ENCODE measurements at places on chromosomes 3 and 15.

DNA sequence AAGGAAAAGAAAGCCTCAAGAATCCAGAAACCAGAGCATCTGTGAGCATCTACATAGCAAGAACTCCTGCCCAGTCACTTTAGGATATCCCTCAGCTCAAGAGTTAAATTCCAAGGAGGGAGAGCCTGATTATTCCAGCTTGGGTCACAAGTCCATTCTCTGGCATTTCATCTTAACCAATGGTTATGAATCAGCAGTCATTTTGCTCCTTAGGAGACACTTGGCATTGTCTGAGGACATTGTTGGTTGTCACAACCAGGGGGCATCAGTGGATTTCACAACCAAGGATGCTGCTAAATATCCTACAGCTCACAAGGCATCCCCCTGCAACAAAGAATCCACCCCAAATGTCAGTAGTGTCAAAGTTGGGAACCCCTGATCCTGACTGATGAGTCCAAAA lies 51.0 kb upstream of the LMCD1 start:
- no peak for DNase-seq

DNA sequence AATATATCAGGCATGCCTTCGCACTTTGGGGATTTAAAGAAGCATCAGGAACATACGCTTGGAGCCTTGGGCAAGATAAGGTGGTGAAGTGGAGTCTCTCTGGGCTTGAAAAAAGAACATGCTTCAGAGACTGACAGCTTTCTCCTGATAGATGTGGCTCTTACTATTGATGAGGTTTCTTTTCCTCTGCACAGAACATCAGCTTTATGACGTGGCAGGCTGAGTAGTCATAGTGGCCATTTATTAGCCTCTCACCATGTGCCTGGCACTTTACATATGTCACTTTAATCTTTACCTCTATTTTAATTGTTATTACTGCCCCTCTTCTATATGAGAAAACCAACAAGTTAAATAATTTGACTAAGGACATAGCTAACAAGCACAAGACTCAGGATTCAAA lies 19.0 kb upstream of the LRRC58 start:
- no peak for DNase-seq

GRCh38 chr3:185041540-185041939 lies 111.3 kb downstream of the C3orf70 start:
- no peak for DNase-seq

- DNase-seq, result no peak
These were observed 28.5 kb upstream of the PDE8A start for GRCh38 chr15:84953136-84953535.

- no peak for DNase-seq
These were observed 271.2 kb upstream of the CTDSPL start for GRCh38 chr3:37590328-37591079.

DNA sequence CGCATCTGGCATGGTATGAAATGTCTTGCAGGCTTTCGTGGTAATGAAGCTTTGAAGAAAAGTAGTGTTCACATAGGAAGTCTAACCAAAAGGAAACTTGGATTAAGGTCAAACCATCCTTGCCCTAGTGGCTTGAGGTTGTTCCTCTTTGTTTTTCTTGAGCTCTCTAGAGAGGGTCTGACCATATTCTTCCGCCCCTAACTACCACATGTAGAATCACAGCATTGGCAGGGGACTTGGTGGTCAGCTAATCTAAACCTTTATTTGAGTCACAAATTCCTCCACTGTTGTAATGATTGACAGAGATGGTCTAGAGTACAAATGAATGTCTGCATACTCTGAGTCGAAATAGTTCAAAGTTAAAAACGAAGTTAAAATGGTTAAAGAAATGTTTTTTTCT lies 39.1 kb upstream of the PHLDB2 start:
- no peak for DNase-seq

GRCh38 chr3:11159421-11159904 lies 5.2 kb downstream of the HRH1 start:
- peak; percentile 4 for DNase-seq

DNA sequence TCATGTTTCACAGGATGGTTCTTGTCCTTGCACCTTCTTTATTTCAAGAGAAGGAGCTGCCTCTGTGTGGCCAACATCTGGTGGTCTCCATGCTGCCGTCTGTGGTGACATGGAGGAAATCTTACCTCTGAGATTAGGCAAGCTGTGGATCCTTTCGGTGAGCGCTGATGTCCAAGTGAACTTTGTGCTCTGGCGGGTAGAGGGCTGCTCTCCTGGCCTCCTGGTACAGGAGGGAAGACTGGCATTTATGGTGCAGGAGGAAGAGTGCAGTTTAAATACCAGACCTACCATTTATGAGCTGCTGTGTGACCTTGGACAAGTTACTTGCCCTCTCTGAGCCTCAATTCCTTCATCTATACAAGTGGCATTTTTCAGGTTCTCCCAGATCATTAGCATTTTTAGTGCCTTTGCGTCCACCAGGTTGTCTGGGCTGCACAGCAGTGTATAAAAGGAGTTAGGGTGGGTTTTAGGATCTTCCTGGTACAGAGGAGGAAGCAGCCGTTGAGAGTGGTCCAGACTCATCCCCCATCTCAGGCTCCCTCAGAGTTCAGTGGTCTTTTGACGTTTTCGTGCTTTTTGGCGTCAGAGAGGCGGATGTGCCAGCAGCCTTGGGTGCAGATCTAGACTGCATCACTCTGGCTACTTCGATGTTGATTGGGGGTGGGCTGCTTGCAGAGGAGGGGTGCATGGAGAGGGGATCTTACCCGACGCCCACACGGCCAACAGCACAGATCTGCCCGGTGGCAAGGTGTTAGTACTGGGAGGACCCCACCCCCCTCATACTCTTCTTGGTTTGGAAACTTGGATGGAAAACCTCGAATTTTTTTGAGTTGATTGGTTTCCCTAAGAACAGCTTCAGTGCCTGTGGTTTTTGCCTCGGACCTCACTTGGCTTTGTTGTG lies 162.2 kb downstream of the ITPR1 start:
- DNase-seq, result no peak

DNA sequence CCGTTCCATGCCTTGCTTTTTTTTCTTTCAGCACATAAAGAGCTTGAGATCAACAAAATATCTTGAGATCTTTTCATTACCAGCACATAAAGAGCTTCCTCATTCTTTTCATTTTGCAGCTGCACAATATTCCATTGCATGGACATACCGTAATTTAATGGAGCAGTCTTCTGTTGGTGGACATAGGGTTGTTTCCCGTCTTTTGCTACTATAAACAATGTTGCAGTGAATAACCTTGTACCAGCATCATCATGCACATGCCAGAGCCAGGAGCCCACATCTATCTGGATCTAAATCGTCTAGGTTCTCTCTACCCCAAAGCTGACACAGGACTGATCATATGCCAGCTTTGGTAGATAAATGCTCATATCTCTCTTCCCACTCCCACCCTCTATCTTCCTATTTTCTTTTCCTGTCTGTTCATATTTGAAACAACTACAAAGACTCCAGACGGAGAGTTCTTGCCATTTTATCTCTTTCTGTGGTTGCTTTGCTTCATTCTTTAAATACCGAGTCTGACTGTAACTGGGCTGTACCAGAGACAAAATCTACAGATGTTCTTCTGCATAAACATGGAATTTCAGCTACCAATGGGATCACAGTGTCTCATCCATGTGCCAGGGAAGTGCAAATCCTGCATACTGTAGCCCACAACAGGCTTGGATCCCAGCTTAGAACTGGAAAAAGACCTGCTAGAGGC lies 47.1 kb upstream of the AKAP13 start:
- DNase-seq, result no peak

DNA sequence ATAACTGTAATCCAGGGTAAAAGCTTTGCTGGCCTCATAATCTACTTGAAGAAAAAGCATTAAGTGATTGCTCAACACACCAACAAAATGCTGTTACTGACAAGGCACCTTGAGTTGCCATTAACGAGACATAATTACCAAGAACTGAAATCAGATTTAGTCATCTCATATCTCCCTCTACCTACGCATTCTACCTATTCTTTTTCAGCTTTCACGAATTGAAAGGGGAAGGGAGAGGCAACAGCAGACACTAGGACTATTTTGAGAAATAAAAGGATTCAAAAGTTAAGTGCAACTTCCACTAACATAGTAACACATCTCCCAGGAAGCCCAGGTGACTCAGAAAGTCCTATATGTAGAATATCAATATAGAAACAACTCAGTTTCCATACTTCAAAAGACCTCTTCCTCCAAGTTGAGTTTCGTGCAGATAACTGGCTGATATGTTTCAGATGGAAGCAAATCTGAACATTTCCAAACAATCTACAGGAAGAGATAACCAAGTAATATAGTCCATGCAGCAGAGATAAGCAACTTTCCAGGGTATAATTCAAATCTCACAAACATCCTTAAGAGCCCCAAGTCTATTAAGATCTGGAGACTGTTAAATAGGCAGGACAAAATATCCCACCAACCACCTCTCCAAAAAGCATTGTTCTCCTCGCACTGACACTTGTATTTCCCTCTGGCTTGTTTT lies 1.9 kb downstream of the OSBPL10 start:
- no peak for DNase-seq

- peak; percentile 39 for DNase-seq
These were observed 3.9 kb downstream of the GATA2 start for GRCh38 chr3:128488991-128489673.

- DNase-seq, result no peak
These were observed 246.1 kb upstream of the PPP2R3A start for GRCh38 chr3:135719449-135719848.

- no peak for DNase-seq
These were observed 144.7 kb upstream of the ABHD17C start for GRCh38 chr15:80550219-80550907.

DNA sequence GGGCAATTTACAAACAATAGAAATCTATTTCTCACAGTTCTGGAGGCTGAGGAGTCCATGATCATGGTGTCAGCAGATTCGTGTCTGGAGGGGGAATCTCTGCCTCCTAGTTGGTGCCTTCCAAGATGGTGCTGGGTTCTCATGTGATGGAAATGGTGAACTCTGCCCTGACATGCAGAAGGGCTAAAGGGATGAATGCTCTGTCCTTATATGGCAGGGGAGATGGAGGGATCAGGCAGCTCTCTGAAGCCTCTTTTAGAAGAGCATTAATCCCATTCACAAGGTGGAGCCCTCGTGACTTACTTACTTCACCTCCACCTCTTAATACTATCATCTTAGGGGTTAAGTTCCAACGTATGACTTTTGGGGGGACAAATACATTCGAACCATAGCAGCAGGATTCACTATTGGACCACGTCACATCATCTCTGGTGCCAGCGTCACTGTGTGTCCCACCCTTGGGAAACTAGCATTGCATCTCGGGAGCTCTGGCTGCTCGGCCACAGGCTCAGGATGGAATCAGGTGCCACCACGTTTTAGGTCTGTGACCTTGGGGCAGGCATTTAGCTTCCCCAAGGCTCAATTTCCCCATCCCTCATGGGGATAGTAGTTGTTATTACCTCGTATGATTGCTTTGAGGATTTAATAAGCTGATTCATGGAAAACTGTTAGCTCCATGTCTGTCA lies 53.0 kb downstream of the SV2B start:
- DNase-seq, result no peak

DNA sequence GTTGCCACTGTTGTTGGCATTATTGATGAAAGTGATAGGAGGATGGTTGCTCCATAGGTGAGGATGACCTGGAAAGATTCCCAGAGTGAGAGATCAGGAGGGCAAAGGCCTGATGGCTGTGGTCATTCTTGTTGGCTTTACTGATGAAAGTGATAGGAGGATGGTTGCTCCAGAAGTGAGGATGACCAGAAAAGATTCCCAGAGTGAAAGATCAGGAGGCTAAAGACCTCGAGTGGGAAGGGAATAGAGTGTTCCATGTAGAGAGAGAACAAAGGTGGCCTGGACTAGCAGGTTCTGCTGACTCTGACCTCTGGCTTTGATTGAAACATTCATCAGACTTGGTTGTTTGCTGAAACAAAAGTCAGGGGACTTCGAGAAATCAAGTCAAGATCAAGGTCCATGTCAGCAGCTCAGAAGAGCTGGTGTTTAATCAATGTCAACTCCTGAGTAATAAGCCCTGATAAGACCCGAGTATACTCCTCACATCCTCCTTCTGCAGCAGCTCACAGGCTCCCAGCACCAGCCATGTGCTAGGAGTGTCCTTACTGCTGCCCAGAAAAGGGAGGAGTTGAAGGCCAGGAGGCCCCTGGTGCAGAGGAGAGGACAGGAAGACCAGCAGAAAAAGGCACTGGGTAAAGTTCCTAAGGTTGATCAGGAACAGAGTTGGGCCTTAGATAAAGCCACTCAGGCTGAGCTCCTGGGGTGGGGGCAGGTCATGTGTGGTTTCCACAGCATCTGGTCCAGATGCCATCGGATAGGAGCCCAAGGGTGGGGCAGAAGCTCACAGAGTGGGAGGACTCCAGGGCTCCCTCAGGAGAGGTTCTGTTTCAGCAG lies 19.9 kb downstream of the CYP8B1 start:
- no peak for DNase-seq
